ENCODE measurements at places on chromosomes 3 and 15.

DNA sequence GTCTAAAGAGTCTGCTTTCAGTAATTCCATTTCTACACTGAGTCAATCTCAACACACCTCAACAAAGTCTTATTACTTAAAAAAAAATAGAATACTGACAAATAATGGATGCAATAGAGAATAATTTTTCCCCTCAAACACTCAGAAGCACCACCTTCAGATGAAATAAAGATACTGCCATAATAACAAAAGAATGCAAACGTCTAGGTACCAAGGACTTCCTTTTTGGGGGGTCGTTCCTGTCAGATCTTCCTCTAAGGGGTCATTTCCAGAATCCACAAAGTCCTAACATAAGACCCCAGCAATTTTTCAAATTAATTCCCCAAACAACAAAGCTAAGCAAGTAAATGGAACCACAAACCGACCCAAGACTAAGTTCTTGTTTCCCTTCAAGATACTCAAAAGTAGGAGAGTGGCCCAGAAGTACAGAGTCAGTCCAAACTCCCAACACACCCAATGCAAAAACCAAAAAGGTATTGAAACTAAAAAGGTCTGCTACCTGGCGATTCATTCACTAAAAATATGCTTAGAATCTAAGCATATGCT, 1.3 kb downstream of the RYK start:
- no peak for DNase-seq

DNA sequence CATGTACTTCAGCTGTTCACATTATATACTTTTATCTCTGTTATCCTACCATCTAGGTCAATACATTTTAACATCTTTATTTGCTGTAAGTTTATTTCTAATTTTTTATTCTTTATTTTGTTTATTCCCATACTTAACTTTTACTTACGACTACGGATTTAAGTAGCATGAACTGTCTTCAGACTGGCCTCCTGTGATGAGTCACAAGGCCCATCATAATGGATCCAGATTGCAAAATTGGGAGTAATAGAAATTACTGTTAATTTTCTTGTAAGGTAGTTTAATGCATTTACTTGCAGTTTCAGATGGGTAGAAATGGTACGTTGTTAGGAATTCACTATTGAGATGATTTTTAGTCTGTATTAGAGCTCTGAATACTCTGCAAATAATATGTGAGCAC, 45.9 kb downstream of the PPARG start:
- no peak for DNase-seq

DNA sequence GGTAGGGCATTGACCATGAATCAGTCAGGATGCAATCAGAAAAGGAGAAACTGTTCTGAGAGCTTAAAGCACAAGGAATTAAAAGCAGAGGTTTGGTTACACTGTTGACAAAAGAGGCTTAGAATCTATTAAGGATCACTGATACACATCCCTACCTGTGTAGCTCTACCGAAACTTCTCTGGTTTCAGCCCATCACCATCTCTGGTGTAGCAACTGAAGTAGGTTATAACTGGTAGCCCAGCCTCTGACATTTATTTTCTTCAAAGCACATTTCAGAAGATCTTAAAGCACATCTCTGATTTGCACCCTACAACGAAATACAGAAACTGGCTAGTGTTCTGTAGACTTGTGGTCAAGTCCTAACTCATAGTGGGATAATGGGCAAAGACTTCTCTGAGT, 283.7 kb downstream of the GBE1 start:
- DNase-seq, result no peak

- no peak for DNase-seq
Observed at GRCh38 chr3:187062526-187063177, 76.6 kb downstream of the RPL39L start.

- DNase-seq, result no peak
Observed at GRCh38 chr3:13727890-13728289, 152.0 kb downstream of the WNT7A start.

- DNase-seq, result no peak
Observed at GRCh38 chr3:71693641-71694040, 31.6 kb downstream of the EIF4E3 start.

- DNase-seq, result no peak
Observed at GRCh38 chr3:63988943-63989342, 34.4 kb downstream of the PSMD6 start.

DNA sequence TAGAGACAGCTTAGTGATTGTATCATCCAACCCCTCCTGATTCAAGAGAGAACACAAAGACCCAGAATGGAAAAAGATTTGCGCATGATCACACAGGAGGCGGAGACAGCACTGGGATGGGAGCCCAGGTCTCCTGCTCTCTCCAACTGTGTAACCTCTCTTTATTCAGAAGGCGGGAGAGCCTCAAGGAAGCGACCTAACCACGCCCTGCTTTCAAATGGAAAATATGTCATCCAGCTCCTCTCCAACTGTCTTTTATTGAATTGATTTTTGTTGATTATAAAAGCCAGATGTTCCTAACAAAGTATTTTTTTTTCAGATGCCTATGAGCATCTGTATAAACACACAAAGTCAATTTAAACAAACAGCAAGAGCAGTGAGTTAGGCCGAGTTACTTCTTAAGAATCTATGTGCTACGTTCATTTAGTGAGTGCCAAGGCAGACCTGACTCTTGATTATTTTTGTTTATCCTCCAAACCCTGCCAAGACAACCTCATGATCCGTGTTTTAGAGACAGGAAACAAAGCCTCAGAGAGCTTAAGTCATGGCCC, 74.5 kb downstream of the BFSP2 start:
- peak; percentile 60 for DNase-seq

- DNase-seq, result peak; percentile 29
Observed at GRCh38 chr3:5245927-5246326, 58.4 kb downstream of the EDEM1 start.

- DNase-seq, result no peak
Observed at GRCh38 chr3:122350814-122351418, 25.9 kb downstream of the CSTA start.

DNA sequence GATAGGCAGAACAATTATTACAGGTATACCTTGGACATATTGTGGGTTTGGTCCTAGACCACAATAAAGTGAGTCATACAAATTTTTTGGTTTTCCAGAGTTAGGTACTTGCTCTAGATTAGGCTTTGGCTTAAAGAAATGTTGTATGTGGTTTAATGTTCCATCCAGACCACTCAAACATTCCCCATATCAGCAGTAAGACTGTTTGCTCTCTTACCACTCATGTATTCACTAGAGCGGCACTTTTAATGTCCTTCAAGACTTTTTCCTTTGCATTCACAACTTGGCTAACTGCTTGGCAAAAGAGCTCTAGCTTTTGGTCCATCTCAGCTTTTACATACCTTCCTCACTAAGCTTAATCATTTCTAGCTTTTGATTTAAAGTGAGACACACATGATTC, 250.5 kb upstream of the SETMAR start:
- DNase-seq, result no peak

- DNase-seq, result no peak
Observed at GRCh38 chr3:125003859-125004595, 51.8 kb downstream of the HEG1 start.

DNA sequence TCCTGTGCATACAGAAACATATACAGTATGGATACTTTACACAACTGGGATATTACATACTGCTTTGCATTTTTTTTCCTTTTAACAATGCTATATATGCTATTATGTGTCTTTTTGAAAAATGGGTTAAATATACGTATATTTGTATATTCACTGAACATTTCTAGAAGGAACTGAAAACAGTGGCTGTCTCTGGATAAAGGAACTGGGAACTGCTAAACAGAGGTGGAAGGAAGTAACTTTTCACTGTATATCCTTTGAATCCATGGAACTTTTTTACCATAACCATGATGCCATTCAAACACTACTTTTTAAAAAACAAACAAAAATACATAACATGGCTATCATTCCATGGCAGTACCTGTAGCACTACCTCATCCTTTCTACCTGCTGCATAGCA, 1.8 kb downstream of the MTFMT start:
- no peak for DNase-seq

DNA sequence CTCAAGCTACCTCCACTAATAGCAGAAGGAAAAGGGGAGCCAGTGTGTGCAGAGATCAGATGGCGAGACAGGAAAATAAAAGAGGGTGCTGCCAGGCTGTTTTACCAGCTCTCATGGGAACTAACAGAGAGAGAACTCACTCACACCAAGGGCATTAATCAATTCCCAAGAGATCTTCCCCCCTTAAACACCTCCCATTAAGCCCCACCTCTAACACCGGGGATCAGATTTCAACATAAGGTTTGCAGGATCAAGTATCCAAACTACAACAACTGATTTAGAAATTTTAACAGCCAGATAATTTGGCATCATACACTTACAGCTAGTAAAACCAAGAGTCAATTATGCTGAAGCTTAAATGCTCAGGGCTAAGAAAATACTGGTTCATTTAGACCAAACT, 18.9 kb downstream of the CD200 start:
- no peak for DNase-seq

- no peak for DNase-seq
Observed at GRCh38 chr3:17137321-17137826, 252.6 kb downstream of the PLCL2 start.

DNA sequence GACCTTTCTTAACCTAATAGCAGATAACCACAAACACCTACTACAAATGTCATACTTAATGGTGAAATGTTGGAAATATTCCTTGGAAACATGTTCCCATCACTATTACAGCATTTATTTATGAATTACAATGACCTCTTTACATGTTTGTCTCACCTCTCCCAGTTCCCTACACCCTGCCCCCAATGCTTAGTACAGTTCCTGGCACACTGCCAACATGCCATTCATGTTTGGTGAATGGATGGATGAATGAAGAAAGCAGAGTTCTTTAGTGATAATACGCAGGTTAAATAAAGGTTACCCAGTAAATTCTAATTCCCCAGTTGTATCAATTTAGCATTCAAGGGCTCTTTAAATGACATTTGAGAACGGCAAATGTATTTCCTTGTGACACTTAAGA, 259.9 kb upstream of the ATP11B start:
- no peak for DNase-seq

- DNase-seq, result no peak
Observed at GRCh38 chr3:157151627-157152026, 8.3 kb downstream of the CCNL1 start.

DNA sequence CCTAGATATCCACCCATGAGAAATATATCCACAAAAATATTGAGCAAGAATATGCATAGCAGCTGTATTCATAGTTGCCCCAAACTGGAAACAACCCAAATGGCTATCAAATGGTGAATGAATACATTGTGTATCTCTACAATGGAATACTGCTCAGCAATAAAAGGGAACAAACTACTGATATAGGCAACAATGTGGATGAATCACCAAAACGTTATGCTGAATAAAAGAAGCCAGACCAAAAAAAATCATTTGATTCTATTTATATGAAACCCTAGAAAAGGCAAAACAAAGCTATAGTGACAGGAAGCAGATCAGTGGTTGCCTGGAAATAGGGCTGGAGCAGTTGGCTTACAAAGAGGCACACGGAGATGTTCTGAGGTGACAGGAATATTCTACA, 15.5 kb upstream of the CMTM7 start:
- no peak for DNase-seq

GRCh38 chr3:53051929-53052328, 6.1 kb upstream of the SFMBT1 start:
- no peak for DNase-seq

DNA sequence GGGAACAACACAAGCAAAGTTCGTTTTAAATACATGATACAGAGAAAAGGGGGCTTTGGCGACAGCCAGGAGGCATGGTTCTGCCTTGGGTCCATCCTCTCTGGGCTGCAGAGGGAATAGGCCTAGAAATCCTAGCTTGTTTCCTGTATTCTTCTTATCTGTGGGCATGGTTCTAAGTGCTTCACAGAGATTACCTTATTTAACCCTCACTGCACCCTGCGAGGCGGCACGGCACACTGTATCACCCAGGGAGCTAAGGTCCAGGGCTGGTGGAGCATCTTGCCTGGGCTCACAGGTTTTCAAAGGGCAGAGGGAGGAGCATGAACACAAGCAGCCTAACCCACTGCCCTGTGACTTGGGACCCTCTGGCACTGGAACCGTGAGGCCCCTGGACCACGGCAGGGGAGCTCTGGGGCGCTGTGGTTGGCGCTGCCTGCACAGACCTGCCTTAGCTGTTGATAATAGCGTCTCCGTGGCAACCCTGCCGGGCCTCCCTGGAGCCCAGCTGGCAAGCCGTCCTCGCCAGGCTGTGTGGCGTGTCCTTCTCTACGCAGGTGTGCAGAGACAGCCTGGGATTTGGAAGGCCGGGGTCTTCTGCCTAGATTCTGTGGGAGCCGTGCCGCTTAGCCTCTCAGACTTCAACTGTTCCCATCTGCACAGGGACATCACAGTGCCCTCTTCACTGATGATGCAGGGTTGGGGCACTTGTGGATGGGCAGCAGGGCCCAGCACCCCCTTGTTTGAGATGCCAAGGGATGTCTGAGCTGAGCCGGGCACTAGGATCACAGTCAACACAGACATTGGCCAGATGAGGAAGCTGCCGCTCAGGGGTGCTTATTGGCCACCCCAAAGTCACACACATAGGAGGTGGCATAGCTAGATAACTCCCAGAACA, 154.6 kb upstream of the TLE3 start:
- DNase-seq, result no peak

- no peak for DNase-seq
Observed at GRCh38 chr3:8657804-8658305, 13.3 kb upstream of the SSUH2 start.

DNA sequence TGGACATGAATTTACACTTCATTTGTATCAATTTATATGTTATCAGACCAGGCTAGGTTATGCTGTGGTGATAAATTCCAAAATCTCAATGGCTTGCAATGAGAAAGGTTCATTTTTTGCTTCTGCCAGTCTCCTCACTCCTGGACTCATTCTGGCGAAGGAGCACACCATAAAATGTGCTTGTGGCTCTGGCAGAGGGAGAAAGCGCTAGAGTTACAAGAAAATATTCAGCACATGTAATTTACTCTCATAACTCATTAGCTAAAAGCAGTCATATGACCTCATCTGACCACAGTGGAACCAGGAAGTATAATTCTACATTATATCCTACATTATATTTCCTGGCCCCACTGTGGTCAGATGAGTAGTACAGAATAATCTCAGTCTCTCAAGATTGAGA, 193.8 kb downstream of the BCHE start:
- no peak for DNase-seq

DNA sequence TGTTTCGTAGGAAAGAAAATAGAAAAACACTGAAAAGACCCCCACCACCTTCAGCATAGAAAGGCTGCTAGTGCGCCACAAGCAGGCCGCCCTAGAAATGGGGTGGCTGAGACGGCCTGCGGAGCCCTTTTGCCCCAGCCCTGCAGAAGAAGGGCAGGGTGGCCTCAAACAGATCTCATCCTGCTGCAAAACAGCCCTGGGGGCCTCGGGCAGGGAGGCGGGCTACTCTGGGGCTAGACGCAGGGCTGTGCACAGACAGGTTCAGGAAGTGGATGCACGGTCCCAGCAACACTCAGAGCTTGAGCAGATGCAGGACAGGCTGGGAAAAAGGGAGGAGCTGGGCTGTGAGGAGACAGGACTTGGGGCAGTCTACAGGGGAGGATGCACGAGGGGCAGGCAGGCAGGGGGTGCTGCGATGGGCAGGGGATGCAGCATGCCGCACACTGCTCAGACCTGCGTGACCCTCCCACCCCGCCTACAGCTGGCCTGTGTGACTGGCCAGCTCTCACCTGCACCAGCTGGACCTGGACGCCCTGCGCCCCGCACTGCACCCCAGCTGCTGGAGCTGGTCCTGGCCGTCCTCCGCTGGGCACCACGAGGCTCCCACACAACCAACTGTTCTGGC, 34.3 kb downstream of the ZXDC start:
- DNase-seq, result no peak

Data from CD4-positive, CD25-positive, alpha-beta regulatory T cell (primary cell).